AG10803 (cell line): ENCODE measurements at places on chromosomes 7 and 10.

- DNase-seq = no peak
Measured at GRCh38 chr10:12590675-12591659, 241.6 kb downstream of the CAMK1D start.

DNA sequence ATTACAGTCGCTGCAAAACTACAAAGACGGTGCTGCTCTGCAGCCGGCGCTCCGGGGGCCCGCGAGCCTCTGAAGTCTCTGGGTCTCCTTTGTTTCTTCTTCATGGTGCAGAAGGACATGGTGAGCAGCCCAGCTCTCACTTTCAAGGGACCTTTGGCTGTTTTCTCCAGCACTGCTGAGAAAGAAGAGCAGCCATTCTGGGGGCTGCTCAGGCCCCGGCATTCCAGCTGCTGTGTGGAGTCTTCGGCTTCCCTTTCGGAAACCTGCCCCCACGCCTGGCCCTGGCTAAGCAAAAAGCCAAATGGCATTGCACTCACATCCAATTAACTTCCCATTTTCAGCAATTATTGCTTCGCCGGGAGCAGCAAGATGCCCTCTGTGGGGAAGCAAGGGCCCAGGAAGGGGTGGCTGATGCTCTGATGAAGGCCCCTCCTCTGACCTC is 555.7 kb downstream of the PTPRN2 start:
- no peak for DNase-seq

- DNase-seq = no peak
Measured at GRCh38 chr7:102029616-102030015, 212.2 kb downstream of the CUX1 start.

GRCh38 chr10:113131613-113132261 is 181.7 kb downstream of the TCF7L2 start:
- DNase-seq = peak; percentile 98
